ENCODE measurements at places on chromosomes 12 and 14.

DNA sequence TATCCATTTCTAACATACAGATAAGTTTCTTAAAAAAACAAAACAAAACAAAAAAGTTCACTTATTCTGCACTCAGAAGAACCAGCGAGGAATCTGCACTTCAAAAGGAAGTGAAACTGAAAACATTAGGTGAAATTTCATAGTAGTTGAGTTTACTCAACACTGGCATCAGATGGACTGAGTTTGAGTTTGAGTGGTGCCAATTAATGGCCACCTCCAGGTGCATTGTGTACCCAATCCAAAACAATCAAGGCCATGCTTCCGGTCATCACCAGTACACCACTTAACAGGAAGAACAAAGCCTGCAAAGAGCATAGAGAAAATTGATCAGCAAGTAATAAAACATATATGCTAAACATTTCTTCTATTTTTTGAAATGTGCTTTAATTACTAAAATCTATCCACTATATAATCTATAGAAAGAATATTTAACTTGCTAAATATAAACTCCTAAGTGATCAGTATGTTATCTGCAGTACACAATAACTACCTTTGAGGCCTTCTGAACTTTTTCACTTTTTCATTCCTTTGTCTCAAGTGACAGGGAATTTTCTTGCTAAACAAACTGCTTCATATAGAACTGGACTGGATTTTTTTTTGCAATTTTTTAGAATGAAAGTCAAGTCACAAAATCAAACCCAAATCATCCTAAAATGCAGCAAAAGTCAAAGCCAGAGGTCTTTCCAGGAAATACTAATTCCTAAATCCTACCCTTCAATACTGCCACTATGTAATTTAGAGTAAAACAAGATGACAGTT is 11.5 kb downstream of the SLC38A2 start:
- no peaks in the 10 kb centered on the region for H3K27me3 ChIP-seq
- H3K4me1 ChIP-seq = peaks cover 56% of the 10 kb centered on the region
- no peak overlapping the region for H3K27ac ChIP-seq

- peak; percentile 35 for DNase-seq
- no peaks in the 10 kb centered on the region for H3K36me3 ChIP-seq
- H3K27me3 ChIP-seq = no peaks in the 10 kb centered on the region
- H3K4me3 ChIP-seq = no peak overlapping the region
- no peak overlapping the region for H3K27ac ChIP-seq
- no peaks in the 10 kb centered on the region for H3K4me1 ChIP-seq
These were observed 63.7 kb downstream of the ZNF664 start for GRCh38 chr12:124036657-124037109.

DNA sequence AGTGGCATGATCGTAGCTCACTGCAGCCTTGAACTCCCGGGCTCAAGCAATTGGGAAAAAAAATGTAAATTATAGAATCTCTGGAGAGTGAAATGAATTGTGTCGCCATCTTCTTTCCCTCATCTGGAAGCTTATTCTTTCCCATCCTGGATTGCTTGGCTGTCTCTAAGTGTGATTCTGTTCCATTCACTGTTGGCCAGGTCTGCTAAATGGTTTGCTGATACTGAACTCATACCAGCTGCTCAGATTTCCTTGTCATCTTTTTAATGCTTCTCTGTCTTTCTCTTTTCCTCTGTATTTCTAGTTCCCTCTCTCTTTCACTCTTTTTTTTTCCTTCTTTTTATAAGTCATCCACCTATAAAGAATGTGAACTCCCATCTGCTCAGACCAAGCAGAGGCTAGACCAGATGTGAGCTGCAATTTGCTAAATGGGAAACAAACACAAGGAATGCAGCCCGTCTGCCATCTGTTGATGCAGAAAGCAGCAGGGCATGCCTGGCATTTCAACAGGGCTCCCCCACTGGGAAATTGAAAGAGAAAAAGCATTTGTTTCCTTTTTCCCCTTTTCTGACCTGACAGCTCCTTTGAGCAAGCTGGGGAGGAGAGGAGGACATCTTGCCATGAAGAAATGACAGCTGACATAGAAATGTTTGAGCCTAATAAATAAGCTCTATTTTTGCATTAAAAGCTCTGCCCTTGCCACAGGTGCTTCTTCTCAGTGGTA is 1823.6 kb upstream of the FLRT2 start:
- no peak overlapping the region for H3K4me3 ChIP-seq
- H3K27me3 ChIP-seq = no peaks in the 10 kb centered on the region
- no peak for DNase-seq
- H3K27ac ChIP-seq = no peak overlapping the region
- H3K36me3 ChIP-seq = no peaks in the 10 kb centered on the region

DNA sequence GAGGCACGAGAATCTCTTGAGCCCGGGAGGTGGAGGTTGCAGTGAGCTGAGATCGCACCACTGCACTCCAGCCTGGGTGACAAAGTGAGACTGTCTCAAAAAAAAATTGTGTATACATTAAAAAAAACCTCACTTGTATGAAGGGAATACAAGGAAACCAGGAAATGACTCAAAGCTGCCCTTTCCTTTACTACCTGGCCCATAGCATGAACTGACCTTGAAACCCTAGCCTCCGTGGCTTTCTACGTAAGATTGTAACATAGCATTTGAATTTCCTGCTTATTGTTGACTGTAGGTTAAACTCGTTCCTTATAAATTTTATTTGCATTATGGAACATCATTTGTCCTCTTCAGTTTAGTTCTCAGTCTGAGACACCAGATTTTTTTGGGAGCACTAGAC is 9.1 kb upstream of the DDX47 start:
- peaks cover 41% of the 10 kb centered on the region for H3K4me1 ChIP-seq
- no peaks in the 10 kb centered on the region for H3K27me3 ChIP-seq
- no peak overlapping the region for H3K4me3 ChIP-seq
- no peaks in the 10 kb centered on the region for H3K36me3 ChIP-seq

DNA sequence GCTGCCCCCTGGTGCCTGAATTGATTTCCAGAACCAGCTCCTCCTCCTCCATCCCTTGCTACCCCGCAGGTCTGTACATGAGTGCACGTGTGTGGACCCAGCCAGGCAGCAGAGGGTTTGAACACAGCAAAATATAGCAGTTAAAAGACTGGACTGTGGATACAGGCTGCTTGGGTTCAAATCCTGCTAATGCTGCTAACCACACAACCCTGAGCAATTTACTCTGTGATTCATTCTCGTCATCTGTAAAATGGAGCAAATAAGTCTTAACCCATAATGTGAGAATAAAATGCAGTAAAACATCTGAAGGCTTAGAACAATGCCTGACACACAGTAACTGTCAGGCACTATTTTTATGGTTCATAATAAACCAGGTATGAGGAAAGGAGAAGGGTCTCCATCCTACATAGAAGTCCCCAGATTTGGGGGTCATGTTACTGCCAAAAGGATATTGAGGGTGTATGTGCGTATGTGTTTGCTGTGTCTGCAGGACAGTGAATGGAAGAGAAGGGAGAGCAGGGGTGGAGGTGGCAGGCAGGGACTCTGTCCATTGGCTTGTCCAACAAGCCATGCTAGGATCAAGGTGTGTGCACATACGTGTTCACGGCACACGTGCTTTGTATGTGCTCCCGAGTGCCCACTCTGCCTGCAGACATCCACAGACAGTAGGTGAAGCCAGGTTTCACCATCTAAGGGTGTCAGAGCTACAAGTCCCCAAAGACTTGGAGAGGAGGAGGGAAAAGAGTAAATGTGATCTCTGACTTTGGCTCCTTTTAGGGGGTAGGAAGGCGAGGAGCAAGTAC is 1.5 kb upstream of the STAT6 start:
- H3K4me1 ChIP-seq = peaks cover 31% of the 10 kb centered on the region
- H3K27ac ChIP-seq = peak overlapping the region; percentile 99
- H3K36me3 ChIP-seq = no peaks in the 10 kb centered on the region
- H3K27me3 ChIP-seq = no peaks in the 10 kb centered on the region
- peak overlapping the region; percentile 70 for H3K4me3 ChIP-seq

DNA sequence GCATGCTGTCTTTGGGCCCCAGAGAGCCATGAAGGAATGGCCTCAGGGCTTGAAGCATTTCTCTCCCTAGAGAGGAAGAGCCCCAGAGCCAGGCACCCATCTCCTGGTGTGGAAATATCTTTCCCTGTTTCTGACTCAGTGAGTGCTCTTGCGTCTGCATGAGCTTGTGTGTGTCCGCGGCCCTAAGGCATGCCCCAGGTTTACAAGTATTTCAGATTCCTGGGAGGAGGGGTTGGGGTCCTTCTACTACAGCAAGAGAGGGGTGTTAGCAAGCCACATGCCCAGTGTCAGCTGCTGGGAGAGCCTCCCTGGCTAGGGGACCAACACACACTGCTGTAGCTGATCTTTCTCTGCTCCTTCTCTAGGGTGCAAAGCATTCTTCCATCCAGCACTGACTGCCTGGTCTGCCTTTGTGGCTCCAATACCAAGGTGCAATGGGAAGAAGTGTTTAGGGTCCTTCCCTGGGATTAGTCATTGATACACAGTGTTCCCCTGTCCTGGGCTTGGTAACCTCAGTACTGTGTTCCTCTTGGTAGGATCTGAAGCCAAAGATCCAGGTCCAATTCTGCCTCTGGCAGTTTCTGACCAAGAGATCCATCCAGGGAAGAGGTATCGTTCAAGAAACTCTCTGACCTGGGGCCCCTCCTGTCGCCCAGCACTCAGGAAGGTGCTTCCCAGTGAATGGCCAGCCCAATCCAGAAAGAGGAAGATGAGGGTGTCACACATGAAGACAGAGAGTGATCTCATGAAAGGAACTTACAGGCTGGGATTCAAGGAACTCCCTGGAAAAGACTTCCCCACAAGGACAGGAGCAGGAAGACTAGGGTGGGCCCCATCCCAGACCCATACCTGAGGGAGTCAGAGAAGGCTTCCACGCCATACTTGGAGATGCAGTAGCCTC is 3.1 kb downstream of the RDH16 start:
- H3K27me3 ChIP-seq = no peaks in the 10 kb centered on the region
- no peak overlapping the region for H3K27ac ChIP-seq
- no peaks in the 10 kb centered on the region for H3K36me3 ChIP-seq
- H3K4me3 ChIP-seq = no peak overlapping the region
- H3K4me1 ChIP-seq = no peaks in the 10 kb centered on the region

DNA sequence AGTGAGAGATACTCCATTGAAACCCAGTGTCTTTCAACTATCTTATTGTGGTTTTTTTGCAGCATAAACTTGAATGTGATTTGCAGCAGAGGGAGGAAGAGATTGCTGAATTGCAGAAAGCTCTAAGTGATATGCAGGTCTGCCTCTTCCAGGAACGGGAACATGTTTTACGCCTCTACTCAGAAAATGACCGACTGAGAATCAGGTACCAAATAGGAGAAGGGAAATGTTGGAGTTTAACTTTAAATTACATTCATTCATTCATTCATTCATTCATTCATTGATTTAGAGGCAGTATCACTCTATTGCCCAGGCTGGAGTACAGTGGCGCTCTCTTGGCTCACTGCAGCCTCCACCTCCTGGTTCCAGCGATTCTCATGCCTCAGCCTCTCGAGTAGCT is 17.0 kb downstream of the CCDC77 start:
- H3K4me3 ChIP-seq = no peak overlapping the region
- no peak overlapping the region for H3K27ac ChIP-seq
- no peaks in the 10 kb centered on the region for H3K27me3 ChIP-seq
- H3K4me1 ChIP-seq = no peaks in the 10 kb centered on the region
- H3K36me3 ChIP-seq = peaks cover 9% of the 10 kb centered on the region
- DNase-seq = no peak

DNA sequence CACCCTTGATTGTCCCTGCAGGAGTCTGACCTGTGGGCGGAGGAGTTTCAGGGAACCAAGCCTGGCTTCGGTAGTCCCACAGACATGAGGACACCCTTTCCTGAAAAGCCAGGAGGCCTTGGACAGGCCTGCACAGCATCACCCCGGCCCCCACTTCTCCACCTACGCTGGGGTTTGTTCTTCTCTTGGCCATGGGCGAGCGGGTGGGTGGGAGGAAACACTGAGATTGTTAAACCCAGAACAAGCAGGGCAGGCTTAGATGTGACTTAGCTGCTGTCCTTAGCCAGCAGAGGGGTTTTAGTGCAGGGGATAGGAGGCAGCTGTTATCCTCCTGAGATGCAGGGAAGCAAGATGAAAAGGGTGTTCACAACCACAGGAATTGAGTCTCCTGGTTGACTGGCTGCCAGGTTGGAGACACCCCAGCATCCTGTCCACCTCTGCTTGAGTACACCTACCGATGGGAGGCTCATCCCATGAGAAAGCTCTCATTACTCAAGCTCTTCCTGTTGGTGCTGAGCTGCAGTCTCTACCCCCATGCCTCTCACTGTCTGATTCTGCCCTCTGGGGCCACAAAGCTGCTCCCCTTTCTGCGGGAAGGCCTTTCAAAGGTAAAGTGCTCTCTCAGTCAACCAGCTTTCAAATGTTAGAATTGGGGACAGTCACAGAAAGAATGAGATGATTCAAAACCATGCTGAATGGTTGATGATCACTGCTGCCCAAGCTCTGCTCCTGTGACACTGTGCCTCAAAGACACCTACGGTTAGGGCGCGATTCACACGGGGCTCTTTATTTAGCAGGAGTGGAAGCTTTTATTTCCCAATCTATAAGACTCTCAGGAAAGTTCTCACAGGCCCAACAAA is 86.3 kb downstream of the IRF2BPL start:
- H3K27me3 ChIP-seq = no peaks in the 10 kb centered on the region
- H3K4me1 ChIP-seq = peaks cover 8% of the 10 kb centered on the region
- no peaks in the 10 kb centered on the region for H3K36me3 ChIP-seq
- H3K4me3 ChIP-seq = no peak overlapping the region
- no peak for DNase-seq

GRCh38 chr12:65232476-65233077 is 45.9 kb upstream of the MSRB3 start:
- H3K27ac ChIP-seq = no peak overlapping the region
- no peak for DNase-seq
- peaks cover 11% of the 10 kb centered on the region for H3K36me3 ChIP-seq
- no peaks in the 10 kb centered on the region for H3K4me1 ChIP-seq
- H3K27me3 ChIP-seq = no peaks in the 10 kb centered on the region
- H3K4me3 ChIP-seq = no peak overlapping the region

DNA sequence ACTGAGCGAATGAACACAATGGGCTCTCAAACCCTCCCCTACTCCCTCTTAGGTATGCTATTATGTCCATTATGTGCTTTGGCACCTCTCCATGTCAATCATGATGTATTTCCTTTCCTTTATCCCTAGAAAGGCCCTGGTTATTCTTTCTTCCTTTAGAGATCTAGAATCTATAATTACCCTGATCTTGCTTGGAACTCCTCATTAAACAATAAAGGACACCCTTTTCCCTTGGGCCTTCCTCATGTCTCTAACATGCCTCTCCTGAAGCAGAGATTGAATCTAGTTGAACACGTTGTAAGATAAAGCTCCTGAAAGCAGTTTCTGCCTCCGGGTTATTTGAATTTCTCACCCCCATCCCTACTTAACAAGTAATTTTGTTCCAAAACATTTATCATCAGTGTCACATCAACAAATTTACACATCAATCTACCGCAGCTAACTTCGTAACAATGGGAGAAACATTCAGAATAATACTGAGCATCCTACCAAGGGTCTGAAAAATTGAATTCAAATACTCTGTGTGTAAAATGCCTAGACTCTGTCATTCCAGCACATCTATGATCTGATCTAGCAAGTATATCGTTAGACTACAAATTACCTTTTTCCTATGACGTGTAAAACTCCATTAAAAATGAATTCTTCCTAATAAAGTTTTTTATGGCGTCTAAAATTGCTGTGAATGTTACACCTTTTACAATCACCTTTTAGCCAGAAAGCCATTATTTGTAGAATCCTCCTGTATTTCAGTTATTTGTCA is 5.4 kb downstream of the USP44 start:
- no peaks in the 10 kb centered on the region for H3K4me1 ChIP-seq
- no peaks in the 10 kb centered on the region for H3K36me3 ChIP-seq
- H3K4me3 ChIP-seq = no peak overlapping the region
- no peak overlapping the region for H3K27ac ChIP-seq

- no peak for DNase-seq
- H3K4me1 ChIP-seq = peaks cover 23% of the 10 kb centered on the region
- H3K4me3 ChIP-seq = no peak overlapping the region
- no peak overlapping the region for H3K27ac ChIP-seq
- no peaks in the 10 kb centered on the region for H3K36me3 ChIP-seq
These were observed 1.7 kb upstream of the NKX2-8 start for GRCh38 chr14:36583893-36584811.

Measured in transverse colon (tissue), 4 donors.